Glomerular endothelial cell (primary cell): ENCODE measurements at places on chromosomes 3 and 15. TPM values are rescaled to one million over a fixed set of nuclear protein-coding genes. Genes with fewer than 3 reads are reported as not detected.

DNA sequence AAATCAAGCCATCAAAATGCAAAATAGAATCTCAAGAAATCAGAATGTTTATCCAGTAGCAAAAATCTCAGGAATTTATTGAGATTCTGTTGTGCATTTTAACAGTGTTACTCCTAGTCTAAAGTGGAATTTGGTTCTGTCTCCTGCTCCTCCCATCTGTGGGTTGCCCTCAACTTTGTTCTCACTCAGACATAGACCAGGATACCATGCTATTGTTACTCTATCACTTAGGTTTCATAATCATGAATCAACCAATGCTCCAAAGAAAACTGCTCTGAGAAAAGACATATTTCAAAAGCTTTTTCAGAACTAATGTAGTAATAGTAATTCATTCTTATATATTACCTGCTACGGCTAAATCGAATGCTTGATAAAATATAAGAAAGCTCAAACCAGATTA lies 274.7 kb downstream of the RBMS3 start:
- no peak for DNase-seq

- no peak for DNase-seq
These were observed 10.4 kb downstream of the SEMA6D start for GRCh38 chr15:47727676-47728075.

GRCh38 chr15:85414037-85414436 lies 33.6 kb downstream of the AKAP13 start:
- no peak for DNase-seq

- DNase-seq: no peak
These were observed 8.8 kb downstream of the CACNA2D3 start for GRCh38 chr3:54131026-54131605.

DNA sequence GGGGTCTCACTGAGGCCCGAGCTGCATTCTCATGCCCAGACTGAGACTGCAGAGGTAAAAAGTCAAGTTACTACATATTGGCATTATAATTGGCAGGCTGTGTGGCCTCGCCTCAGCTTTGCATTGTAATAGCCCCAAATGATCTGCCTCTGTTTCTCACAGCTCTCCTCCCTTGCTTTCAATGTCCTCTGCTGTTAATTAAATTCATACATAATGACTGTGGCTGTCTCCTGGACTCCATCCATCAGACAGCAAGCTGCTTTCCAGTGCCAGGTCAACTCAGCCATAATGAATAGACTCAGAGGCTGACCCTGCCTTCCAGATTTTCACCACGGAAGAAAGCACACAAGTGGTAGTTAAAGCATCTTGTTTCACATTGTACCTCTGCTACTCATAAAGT lies 7.6 kb upstream of the RTP4 start:
- DNase-seq: no peak

DNA sequence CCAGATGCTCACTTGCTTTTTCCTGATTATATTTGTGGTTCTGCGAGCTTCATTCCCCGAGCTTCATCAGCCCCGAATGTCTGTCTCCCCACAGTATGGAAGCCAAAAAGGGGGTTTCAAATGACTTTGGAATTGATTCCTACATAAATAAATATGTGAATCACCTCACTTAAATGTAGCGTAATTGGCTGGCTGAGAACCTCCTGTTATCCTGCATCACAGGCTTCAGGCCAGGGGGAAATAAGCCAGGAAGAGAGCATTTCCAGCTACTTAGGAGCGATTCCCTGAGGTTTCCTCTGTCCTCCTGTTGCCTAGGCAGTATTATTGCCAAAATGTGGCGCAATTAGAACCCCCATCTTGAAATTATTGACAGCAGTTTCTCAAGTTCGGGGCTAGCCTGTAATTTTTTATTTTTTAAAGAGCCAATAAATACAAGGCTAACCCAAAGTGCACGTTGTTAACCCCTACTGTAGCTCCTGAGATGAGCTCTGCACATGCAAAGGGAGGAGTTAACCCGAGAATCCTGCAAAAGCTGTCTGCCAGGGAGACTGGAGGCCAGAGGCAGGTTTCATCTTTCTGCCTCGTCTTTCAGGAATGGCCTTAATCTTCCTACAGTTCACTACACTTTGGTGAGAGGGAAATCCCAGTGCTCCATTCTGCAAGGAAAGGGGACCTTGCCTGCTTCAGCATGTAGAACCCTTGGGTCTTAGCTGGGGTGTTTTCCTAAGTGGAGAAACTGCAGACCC lies 148.2 kb downstream of the ADAMTS9 start:
- peak; percentile 2 for DNase-seq

DNA sequence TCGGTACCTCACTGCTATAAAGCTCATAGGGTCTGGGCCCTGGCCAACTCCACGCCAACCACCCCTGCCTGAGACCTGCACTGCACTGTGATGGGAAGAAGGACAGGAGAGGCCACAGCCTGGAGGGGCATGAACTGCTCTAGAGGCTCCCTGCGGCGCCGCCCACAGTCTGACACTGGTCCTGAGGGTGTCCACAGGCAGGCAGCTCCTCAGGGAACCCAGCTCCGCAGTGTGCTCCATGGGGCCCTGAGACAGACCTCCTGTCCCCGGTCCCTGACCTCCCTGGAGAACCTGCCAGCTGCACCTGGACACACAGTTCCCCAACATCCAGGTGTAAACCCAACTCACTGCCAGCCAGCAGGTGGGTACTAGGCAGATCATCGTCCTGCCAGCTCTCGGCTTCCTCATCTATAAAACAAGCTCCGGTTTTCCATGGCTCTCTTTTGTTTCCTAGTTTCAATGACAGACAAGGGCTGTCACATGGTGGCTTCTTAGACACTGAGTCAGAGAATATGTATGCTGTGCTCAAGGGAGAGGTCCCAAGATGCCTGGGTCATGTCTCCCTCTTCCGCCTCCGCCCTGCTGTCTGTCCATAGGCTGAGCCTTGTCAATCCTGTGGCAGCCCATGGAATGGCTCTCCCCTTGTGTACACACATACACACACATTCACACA lies 5.1 kb upstream of the HAPLN3 start:
- no peak for DNase-seq

- DNase-seq: peak; percentile 98
These were observed 49.8 kb upstream of the SLC4A7 start for GRCh38 chr3:27533718-27534573.

DNA sequence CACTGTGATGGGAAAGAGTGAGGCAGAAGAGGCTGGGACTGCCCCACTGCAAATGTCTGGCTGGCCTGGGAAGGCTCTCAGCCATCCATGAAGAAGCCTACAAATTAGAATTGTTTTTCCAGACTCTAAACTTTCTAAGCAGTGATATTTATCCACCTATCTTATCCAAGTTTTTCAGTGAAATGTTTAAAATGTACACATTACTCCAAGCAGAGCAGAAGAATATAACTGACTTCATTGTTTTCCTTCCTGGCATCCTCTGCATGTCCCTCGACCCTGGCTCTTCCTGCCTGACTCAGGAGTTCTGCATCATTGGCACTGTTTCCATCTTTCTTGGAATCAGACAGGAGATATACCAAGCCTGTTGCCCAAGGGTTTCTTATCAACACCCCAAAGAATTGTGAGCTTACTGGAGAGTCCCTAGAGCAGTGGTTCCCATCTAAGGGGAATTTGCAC lies 401.5 kb upstream of the PROK2 start:
- no peak for DNase-seq

DNA sequence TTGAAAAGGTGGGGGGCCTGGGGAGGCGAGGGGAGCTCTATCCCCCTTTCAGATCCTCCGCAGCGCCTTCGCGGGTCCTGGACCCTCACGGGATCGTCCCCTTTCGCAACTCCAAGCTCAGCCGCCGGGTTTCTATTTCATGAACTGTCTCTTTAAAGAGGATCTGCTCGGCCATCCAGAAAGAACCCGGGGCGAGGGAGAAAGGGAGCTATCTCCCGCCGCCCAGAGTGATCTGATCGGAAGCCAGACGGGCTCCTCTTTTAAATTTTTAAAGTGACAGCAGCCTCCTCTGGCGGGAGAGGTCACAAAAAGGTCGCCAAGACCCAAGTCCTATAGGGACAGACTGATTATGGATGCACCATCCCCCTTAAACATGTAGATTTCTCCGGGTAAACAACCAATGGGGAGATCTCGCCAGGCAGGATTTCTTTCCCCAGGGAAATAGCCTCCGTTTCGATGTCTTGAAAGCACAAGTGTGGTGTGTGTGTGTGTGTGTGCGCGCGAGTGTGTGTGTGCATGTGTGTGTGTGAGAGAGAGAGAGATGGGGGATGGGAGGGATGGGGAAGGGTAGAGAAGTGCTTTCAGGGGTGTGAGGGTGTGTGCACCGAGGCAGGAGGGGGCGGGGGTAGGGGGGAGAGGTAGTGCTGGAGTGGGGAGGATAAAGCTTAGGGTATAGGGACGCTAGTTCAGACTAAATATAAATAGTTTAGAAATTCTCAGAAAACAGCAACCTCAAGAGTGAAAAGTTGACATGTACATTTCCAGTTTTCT lies 516.1 kb downstream of the MECOM start:
- DNase-seq: no peak

GRCh38 chr15:69394556-69395282 lies 19.4 kb upstream of the KIF23 start:
- no peak for DNase-seq

GRCh38 chr3:10975695-10976234 lies 16.8 kb upstream of the SLC6A1 start:
- no peak for DNase-seq

DNA sequence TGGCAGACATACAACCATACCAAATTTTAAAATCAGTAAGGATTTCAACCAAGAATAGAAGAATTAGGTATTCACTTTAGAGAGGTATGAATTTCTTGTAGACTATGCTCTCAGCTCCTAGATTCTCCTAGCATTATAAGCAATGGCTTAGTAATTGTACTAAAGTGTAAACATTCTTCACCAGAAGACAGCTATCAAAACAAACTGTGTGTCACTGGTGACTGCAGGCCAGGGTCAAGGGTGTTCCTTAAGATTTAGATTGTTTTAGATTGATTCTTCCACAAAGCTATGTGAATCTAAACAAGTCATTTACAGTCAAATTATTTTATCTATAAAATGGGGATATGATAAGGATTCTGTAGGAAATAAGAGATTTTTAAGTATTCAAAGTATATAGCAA lies 23.1 kb upstream of the GP5 start:
- DNase-seq: no peak

DNA sequence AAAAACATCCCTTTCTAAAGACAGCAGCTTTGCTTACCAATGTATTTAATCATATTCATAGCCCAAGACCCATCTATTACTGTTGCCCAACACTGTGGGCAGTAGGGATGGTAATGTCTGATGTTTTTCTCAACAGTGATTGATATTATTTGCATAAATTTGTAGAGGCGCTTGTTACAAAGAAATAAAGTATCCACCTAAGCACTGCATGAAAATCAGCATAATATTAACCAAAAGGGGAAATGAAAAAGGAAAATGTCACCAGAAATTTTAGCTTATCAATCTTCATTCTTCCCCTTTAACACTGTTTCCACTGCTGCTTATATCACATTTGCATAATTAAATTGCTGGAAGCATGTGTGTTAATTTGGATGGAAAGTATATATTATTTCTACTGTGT lies 140.5 kb downstream of the CTNNB1 start:
- DNase-seq: no peak

GRCh38 chr3:67524046-67524445 lies 130.4 kb downstream of the SUCLG2 start:
- DNase-seq: no peak

GRCh38 chr15:80172401-80172800 lies 19.6 kb downstream of the FAH start:
- DNase-seq: no peak

GRCh38 chr3:105944276-105944675 lies 75.5 kb upstream of the CBLB start:
- no peak for DNase-seq

DNA sequence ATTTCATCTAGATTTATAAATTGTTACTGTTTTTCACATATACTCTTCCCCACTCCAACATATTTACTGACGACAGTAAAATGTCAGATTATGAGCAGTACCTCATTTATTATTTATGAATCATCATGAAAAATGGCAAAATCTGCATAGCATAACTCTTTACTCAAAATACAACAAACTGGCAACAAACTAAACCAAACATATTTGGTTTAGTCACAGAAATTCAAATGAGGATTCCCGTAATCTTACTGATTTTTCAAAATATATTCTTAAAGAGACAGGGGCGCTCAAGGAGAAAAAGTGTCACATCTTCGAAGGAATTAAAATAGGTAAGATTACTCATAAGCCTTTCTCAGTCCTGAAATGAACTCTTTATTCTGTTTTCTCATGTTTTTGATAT lies 3.0 kb upstream of the GPR87 start:
- DNase-seq: no peak

LRRN1 gene
- total RNA-seq: 0.15 TPM in 1 of 2 replicates, not detected in the other

GMNC gene
- 0.06 TPM in 1 of 2 replicates, not detected in the other for total RNA-seq

CPNE9 gene
- not detected in 2 replicates for total RNA-seq

PLA2G4D gene
- not detected in 2 replicates for total RNA-seq
